ENCODE measurements at places on chromosomes 7 and 10.

GRCh38 chr7:40199076-40199802 lies 64.4 kb downstream of the SUGCT start:
- DNase-seq: no peak

- DNase-seq: no peak
Measured at GRCh38 chr10:89022734-89023133, 32.1 kb downstream of the FAS start.

DNA sequence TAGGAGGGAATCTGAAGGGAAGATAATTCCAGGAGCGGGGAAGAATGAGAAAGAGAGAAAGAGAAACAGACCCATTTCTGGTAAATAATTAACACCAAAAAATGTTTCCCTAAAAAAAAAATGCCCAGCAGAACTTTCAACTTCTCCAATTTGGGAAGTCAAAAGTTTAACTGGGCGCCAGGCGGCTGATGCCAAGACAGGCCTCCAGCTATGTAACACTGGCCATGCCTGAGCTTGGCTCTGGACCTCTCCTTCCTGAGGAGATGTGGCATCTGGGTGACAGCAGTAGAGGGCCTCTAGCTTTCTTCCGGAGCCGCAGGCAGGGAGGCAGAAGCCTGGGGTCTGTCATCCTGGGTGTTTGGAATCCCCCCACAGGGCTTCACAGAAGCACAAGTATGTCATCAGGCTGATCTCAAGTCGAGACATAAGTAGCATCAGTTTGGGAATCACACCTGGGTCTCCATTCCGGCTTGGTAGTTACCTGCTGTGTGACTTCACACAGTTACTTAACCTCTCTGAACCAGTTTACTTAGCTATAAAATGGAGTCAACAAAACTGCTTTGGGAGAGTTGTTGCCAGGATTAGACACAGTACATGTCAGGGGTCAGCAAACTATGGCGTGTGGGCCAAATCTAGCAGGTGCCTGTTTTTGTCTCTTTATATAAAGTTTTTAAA lies 50.5 kb upstream of the TCF7L2 start:
- no peak for DNase-seq

DNA sequence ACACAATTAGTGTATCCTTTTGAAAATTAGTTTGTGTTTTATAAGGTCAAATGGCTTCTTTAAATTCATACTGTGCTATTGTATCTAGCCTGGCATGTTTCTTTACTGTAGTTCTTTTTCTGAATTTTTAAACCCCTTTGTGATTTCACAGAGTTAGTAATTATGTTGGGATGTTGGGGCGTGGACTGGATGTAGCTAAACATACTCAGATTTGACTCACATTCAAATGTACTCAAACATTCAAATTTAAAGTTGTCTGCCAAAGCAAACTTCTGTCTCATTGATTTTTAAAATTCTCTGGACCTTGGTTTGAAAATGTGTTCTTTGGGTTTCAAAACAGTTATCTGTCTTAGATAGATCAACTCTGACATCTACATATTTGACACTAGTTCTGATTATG lies 7.2 kb upstream of the NRP1 start:
- no peak for DNase-seq

- no peak for DNase-seq
Measured at GRCh38 chr10:91296471-91296870, 76.0 kb downstream of the PCGF5 start.

DNA sequence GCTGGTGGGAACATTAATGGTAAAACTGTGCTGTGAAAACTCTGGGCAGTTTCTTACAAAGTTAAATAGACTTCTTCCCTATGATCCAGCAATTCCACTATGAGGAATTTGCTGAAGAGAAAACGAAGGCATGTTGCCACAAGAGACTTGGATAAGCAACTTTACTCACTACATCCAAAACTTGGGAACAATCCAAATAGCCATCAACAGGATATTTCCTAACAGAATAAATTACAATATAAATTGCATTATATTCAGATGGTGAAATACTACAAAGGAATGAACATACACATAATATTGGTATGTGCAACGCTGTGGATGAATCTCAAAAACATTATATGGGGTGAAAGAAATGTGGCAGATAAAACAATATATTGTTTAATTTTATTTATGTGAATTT lies 21.4 kb upstream of the MKI67 start:
- no peak for DNase-seq

DNA sequence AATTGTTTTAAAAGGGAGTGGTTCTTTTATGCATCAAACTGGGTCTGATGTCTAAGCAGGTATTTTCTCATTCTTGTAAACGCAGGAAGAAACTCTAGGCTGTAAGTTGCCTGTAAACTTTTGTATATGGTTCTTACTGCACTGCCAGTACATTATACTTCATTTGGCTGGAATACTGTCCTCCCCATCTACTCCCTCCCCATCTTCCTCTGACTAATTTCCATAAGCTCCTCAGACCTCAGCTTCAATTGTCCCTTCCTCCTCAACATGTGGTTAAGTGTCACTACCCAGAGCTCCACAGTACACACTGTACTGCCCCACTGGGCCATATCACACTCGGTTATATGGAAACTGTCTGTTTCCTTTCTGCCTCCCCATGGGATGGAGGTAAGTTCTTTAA lies 161.4 kb upstream of the MDFIC start:
- no peak for DNase-seq

GRCh38 chr7:17434841-17435692 lies 136.6 kb downstream of the AHR start:
- no peak for DNase-seq

DNA sequence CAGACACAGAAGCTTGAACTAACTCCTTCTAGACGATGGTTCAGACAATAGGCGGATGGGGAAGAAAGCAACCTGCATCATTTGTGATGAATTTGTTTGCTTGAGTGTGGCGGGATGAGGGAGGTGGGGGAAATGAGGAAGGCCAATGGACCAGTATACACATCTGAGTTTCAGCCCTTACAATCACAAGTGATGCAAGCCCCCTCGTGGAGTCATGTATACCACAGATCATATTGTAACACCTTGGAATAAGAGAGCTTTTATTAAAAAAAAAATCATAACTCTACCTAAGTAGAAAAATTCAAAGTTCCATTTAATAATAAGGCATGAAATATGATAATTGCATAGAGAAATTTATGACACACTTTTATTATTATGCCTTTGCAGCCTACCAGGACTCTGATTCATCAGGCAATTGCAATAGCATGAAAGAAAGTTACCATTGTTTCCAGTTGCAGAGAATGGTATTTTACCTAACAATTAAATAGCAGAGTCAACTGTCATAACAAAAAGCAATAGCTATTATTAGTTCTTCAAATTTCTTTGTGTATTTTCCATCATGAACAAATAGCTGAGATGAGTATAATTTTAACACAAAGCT lies 230.2 kb upstream of the AKR1E2 start:
- DNase-seq: no peak

DNA sequence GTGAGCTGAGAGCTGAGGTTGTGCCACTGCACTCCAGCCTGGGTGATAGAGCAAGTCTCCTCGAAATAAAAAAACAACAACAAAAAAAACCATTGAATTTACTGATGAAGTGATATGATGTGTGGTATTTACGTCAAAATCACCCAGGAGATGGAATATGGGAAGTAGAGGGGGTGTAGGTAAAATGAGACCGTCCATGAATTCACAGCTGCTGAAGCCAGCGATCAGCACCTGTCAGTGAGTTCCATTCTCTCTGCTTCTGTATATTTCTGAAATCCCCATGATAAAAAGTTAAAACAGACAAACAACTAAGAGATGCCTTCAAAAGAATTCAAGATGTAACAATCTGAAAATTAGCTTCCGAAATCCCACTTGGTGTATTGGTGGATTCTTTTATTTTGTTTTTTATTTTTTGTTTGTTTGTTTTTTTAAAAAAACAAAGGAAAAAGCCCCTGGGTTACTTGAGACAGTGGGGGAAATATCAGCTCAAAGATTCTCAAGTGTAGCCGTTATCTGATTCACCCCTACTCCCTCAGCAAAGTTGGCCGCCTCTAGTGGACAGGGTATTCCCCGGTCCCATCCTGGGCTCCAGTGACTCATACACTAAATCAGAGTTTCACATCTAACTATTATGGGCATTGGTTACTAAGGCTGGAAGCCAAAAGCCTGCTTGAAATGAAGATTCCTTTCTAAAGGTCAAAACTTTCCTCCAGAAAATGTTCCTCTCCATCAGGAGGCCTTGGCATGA lies 76.4 kb downstream of the MAP3K8 start:
- peak; percentile 72 for DNase-seq

GRCh38 chr7:71133856-71134255 lies 1.9 kb downstream of the GALNT17 start:
- no peak for DNase-seq

GRCh38 chr10:31123946-31124345 lies 92.3 kb upstream of the ZNF438 start:
- no peak for DNase-seq

- DNase-seq: no peak
Measured at GRCh38 chr10:27485986-27486385, 18.1 kb upstream of the RAB18 start.

- DNase-seq: no peak
Measured at GRCh38 chr7:15571301-15571878, 9.6 kb upstream of the AGMO start.

DNA sequence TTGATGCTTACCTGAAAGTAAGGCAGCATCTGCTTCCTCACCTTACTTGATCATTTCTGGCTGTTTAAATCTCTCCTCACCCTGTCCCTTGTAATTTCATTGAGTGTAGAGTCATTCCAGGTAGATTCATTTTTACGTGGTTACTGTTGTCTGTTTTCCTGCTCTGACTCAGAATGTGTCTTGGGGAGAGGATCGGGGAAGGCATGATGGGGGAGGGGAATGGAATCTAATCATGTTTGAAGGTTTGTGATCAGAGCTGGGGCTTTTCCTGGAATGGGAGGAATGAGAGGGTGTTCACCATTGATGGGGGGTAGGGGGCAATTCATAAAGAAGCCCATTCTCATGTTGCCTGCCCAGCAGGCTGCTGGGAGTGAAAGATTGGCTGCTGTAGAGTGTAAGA lies 18.7 kb downstream of the SEC24C start:
- no peak for DNase-seq

DNA sequence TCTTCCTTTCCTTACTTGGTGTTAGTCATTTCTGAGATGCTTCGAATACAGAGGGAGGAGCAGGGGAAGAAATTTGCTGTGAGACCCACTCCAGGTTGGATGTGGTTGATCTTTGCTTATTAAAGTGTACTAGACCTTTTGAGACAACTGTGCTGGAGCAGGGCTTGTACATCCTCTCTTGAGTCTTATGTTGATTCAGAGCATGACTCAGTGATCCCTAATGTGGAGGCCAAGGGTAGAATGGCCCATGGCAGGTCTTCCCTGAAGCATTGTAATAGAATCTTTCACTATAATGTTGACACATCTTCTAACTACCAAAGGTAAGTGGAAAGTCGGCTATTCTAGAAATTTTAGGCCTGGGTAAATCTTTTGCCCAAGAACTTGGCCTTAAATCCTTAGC lies 17.0 kb upstream of the SFR1 start:
- DNase-seq: no peak

- no peak for DNase-seq
Measured at GRCh38 chr10:95229724-95230627, 35.9 kb downstream of the ACSM6 start.

- DNase-seq: no peak
Measured at GRCh38 chr7:90706072-90706716, 110.1 kb downstream of the CDK14 start.

DNA sequence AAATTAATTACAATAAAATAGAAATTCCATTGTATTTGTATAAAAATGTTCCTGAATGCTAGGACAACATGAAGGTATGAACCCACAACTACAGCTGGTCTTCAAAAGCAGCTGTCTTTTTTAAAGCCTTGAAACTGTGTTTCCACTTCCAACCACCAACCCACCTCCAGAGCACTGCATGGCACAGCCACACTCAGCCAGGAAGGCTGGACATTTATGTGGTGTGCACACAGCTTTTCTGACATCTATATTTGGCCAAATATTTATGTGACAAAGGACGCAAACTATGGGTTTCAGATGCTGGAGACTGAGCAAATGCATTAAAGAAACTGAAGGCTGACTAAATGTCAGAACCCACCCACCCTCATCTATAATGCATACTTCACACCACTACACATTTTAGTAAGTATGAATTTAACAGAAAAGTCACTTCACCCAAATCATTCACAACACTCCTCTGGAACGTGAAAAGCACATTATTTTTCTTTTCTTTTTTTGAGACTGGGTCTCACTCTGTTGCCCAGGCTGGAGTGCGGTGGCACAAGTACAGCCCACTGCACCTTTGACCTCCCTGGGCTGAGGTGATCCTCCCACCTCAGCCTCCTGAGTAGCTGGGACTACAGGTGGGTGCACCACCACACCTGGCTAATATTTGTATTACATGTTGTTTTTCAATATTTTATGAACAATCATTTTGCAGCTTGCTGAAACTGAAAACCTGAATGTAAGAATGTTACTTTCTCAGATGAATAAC lies 27.9 kb upstream of the DAGLB start:
- DNase-seq: no peak

- no peak for DNase-seq
Measured at GRCh38 chr10:125641398-125641797, 41.6 kb downstream of the TEX36 start.

DNA sequence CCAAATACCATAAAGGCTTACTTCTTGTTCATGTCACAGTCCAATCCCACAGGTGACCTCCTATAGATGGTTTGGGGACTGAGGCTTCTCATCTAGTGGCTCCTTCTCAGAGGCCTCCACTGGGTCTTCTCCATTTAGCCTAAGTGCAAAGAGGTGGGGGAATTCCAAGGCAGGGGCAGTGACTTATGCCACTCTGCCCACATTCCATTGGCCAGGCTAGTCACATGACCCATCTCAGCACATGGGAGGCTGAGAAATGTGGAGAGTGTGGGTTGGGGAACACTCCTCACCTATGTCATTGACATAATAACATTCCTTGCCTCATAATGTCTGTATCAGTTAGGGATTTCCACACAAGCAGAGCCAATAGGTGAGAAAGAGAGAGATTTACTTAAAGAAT lies 104.3 kb upstream of the PLXNA4 start:
- DNase-seq: no peak

DNA sequence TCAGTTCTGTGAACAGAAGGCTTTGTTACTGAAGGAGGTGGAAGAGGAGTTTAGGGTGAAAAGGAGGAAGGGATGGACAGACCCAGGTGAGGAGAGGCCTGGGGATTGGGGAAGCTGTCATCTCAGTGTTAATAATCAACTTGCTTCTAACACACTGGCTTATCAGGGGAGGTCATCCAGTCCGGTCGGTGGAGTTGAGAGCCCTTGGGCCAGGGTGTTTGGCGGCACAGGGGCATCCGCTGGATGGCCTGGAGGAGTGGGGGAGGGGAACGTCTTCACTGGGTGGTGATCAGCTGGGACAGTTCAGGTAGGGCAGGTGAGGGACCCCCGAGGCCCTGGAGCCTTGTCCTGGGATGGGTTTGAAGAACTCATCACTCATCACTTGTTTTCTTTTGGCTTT lies 33.9 kb downstream of the SHH start:
- DNase-seq: no peak

GRCh38 chr10:97689559-97690020 lies 2.5 kb upstream of the AVPI1 start:
- DNase-seq: no peak

- DNase-seq: no peak
Measured at GRCh38 chr10:49090189-49090575, 25.1 kb downstream of the VSTM4 start.

GRCh38 chr7:124940306-124940705 lies 10.7 kb upstream of the POT1 start:
- DNase-seq: no peak

GRCh38 chr10:43237631-43238446 lies 29.0 kb downstream of the RASGEF1A start:
- peak; percentile 37 for DNase-seq
